ENCODE measurements at places on chromosomes 5 and 9.

DNA sequence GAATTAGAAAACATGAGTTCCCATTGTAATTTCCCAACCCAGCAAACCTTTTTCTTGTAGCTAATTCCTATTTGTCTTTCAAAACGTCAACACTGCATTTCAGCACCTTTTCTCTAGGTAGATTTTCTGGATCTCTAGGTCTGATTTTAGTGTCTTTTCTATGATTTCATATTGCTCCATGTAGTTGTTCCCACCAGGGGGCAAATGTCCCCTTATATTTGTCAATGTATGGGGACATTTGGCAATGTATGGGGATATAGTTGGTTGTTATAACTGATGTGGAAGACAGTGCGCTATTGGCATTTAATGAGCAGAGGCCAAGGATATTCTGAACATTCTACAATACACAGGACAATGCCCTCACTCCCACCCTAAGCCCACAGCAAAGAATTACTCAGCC lies 273.9 kb upstream of the ADRA1B start:
- DNase-seq: no peak

DNA sequence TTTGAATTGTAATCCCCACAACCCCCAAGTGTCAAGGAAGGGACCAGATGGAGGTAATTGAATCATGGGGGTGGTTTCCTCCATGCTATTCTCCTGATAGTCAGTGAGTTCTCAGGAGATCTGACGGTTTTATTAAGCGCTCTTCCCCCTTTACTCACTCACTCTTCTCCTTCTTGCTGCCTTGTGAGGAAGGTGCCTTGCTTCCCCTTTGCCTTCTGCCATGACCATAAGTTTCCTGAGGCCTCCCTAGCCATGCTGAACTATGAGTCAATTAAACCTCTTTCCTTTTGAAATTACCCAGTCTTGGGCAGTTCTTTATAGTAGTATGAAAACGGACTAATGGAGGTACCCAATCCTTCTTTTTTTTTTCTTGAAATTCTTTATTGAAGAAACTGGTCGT lies 2.2 kb upstream of the CEP120 start:
- no peak for DNase-seq

DNA sequence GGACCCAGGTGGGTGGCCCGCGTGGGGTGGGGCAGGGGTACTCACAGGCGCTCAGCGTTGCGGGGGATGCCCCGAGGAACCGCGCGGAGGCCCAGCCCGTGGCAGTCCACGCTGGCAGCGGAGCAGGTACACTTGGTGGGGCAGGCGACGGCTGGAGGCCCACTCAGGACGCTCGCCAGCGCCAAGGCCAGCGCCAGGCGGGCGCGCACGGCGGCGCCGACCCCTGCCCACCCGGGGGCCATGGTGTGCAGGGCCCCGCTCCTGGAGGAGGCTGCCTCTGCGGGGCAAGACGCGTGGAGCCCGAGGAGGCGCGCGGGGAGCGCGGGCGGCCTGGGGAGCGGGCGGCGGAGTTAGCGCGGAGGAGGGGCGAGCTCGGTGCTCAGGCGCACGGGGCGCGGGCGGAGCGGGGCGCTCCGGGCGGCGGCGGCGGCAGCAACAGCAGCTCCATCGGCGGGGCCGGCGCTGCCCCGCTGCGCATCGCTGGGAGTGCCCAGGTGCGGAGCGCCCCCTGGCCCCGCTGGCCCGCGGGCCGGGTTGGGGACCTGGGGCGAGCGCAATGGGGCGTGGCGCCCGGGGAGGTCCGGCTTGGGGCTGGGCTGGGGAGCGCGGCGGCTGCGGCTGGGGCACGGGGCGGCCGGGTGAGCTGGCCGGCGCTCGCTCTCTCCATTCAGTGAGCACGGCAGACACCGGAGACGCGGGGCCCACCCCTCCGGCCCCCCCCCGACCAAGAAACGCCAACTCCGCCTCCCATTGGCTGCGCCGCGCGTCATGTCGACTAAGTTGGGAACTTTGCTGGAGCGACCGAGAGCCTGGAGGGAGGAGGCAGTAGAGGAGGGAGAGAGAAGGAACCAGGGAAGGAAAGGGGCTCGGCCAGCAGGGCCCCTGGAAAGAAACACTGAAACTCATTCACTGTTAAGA lies at the start of gene SLIT3:
Gene SLIT3 (minus strand): TSS at position 672 of the 918 bp plus-strand sequence. CDS start 430 bp downstream, at position 242.
- no peak for DNase-seq

- DNase-seq: no peak
Observed at GRCh38 chr5:58582019-58582802, 664 bp upstream of the RAB3C start.

- peak; percentile 50 for DNase-seq
Observed at GRCh38 chr9:129225815-129226214, 47.8 kb upstream of the IER5L start.

DNA sequence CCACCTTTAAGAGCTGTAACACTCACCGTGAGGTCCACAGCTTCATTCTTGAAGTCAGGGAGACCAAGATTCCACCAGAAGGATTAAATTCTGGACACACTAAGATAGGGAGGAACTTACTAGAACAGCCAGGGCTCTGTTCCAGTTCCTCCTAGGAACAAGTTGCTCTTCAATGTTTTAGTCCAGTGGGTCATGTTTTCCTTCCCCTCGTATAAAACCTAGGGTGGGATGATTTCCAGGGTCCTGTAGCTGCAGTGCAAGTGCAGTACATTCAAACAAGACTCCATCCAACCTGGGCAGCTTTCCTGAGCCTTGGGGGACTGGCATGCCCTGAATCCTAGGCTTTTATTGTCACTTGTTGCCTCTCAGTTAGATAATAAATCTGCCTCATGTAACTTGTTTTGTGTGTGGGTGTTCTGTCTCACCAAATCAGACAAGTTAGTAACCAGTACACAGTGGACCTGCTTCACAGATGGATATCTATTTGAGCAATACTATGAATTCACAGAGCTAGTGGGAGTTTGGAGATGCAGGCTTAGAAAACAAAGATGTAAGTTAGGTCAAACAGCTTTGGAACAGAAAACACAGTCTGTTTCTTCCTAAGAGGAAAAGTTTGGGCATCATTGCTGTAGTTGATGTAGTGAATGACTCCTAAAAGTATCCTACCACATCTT lies 405.6 kb downstream of the GABRG2 start:
- no peak for DNase-seq

- DNase-seq: no peak
Observed at GRCh38 chr9:99430301-99430700, 208.2 kb downstream of the SEC61B start.

DNA sequence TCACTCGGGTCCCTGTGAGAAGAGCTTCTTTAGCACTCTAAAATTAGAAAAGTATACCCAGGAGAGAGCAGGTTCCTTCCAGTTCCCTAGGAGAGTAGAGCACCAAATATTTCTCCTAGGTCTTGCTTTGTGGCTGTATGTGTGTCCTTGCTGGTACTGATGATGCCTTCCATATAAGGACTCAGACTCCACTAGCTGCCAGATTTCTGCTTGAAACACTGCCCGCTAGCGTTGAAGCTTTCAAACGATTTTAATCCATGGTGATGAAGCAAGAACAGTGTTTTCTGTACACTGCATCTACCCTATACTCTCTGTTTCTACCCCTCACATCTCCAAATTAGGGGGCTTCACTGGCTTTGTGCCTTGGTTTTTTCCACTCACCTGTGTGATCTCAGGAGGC lies 2.4 kb upstream of the SMC2 start:
- DNase-seq: no peak

- DNase-seq: no peak
Observed at GRCh38 chr9:8751406-8751930, 951.9 kb upstream of the DMAC1 start.

DNA sequence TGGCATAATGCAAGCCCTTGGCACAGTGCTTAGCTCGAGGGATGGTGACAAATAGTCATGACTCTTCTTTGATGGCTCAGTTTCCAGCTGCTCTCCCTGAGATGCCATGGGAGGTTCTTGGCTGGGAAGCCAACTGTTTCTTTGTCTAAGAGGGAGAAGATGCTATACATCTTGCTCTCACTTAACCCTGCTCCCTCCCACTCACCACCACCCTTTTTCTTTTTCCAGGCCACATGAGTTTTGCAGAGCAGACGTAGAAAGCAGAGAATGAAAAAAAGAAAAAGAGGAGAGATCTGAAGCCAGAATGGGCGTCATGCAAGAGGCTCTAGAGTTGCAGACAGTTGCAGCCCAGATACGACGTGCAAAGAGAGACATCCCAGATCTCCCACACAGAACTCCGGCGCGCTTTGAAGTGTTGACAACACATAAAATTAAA lies 160.5 kb downstream of the FGF18 start:
- no peak for DNase-seq

- DNase-seq: no peak
Observed at GRCh38 chr9:18396102-18396728, 77.7 kb upstream of the ADAMTSL1 start.

DNA sequence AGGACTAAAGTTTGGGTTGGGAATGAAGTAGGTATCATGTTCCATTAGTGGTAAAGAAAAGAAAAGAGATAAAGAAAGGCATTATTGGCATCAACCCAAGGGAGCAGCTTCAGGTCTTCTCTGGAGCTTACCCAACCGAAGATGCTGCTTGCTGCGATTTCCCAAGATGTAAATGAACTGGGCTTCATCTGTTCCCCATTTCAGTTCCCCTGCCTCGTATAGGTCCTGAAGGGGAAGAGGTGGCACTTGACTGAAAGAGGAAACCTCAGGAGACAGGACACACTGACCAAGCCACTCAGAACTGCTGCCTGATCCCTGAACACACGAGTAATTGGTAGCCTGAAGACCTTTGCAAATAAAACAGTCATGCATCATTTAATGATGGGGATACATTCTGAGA lies 24.6 kb downstream of the ANXA6 start:
- no peak for DNase-seq

- DNase-seq: no peak
Observed at GRCh38 chr9:81879501-81879916, 48.7 kb upstream of the SPATA31D4 start.

GRCh38 chr9:6525326-6526045 lies 112.5 kb downstream of the UHRF2 start:
- DNase-seq: no peak

DNA sequence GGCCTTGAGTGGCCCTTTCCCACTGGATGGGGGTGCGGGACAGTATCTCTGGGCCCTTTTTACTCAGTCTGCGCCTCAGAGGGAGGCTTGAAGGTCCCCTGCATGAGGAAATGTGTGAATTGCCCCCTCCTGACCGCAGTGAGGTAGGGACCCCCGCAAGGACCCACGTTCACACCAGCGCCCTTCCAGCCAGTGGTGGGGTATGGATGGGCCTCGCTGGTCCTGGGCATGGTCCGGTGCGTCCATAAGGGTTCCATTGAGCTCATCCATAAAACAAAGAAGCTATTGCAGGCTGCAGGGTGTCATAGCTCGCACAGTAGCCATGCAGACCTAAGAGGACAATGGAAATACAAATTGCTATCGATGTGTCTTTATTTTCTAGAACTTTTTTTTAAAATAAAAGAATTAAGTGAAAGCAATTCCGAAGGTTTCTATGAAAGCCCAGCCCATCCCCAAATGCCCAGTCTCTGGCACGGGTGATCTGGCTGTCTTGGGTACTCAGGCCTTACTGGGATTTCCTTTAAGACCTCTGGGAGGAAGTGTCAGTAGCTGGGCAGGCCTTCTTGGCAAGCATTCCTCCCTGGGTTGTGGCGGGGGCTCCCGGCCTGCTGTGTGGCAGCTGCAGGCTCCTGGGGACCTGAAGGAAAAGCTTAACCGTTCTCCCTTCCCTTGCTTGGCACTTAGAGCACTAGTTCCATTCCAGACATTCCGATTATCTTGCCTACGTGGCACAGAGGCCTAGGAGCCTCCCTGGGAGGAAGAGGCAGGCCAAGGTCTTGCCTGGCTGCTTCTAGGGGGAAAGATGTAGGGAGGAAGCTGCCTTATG lies 1.5 kb upstream of the SEMA5A start:
- DNase-seq: no peak

- DNase-seq: no peak
Observed at GRCh38 chr5:140073296-140073695, 30.2 kb upstream of the NRG2 start.

DNA sequence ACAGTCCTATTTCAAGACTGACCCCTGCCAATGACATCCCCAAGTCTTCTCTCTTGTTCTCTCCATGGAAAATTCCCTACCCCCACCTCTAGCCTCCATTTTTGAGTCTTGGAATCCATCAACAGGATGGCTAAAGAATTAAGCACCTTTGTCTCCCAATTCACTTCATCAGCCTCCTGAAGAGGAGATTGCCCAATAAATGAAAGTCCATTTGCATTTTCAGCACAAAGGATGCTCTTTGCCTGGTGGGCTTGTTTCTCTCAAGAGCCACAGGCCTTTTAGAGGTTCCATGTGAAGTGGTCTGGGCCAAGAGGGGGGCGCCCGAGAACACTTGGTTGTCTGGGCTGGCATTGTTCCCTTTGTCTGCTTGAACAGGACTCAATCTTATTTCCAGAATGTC lies 12.6 kb downstream of the HSD17B3 start:
- no peak for DNase-seq

GRCh38 chr9:131965841-131966240 lies 113.8 kb downstream of the MED27 start:
- DNase-seq: no peak

DNA sequence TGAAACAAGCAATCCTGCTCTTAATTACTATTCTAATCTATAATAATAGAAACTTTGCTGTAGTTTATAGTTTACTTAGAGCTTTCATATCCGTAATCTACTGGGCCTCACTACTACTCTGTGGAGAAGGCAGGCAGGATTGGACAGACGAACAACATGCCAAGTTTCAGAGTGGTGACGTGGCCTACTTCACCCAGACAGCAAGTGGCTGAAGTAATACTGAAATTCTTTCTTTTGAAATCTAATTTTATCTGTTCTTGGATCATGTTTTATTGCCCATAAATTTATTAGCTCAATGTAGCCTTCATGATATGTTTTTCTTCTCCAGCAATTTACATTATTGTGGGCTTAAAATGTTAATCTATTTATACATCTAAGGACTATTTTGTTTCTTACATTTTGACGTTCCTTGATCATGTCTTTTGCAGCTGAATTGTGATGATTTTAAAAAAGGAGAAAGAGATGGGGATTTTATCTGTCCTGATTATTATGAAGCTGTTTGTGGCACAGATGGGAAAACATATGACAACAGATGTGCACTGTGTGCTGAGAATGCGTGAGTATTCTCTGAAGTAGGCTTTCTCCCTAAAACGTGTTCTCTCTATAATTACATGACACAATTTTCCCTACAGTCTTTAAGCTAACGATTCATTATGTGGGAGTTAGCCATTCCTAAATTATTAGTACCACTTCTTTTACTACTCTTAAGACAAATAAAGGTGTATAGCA lies 22.4 kb downstream of the SPINK5 start:
- no peak for DNase-seq

DNA sequence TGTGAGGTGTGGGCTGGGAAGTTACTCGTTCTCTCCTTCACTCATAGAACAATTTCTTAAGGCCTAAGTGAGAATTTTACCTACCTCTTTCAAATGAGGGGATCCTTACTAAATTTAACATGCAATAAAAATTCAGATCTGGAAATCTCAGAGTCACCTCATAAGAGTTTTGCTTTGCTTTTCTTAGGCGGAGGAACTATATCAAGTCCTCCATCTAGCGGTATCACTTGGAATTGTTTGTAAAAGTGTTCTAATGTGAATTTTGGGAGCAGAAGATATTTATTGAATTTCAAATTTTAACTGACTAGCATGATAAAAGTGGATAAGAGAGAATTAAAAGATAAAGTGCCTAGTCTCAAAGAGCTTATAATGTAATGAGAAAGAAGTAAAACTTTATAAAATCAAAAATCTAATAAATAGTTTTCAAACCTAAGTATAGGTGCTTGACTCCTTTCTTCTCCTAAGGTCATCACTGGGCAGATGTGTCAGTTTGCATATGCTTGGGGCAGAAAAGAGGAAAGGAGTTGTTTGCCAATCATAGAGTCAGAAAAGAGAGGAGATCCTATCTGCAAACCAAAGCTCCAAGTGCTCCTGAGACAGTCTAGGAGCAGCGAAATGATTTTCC lies 145.7 kb upstream of the DAB2 start:
- DNase-seq: no peak

- no peak for DNase-seq
Observed at GRCh38 chr5:117065800-117066199, 491.2 kb upstream of the SEMA6A start.
